ENCODE measurements at places on chromosomes 12 and 14. TPM values are rescaled to one million over a fixed set of nuclear protein-coding genes. Genes with fewer than 3 reads are reported as not detected.

Gene LALBA
- total RNA-seq, result not detected

Gene SMCO3
- total RNA-seq, result not detected

Gene ST8SIA1
- total RNA-seq, result not detected

Gene ATG2B
- 23.7 TPM for total RNA-seq

Gene PTPN6
- total RNA-seq, result 110 TPM

Gene PRB2
- not detected for total RNA-seq

Gene ASCL1
- not detected for total RNA-seq

Gene LIMA1
- total RNA-seq, result 20.4 TPM

Data from OCI-LY7 (cell line).